ENCODE measurements at places on chromosomes 16 and 17.

- DNase-seq: no peak
Measured at GRCh38 chr16:31085411-31085810, 3.3 kb downstream of the PRSS53 start.

GRCh38 chr16:66357523-66357928, 9.0 kb upstream of the CDH5 start:
- peak; percentile 65 for DNase-seq

- no peak for DNase-seq
Measured at GRCh38 chr16:12609937-12610699, 193.6 kb downstream of the CPPED1 start.

DNA sequence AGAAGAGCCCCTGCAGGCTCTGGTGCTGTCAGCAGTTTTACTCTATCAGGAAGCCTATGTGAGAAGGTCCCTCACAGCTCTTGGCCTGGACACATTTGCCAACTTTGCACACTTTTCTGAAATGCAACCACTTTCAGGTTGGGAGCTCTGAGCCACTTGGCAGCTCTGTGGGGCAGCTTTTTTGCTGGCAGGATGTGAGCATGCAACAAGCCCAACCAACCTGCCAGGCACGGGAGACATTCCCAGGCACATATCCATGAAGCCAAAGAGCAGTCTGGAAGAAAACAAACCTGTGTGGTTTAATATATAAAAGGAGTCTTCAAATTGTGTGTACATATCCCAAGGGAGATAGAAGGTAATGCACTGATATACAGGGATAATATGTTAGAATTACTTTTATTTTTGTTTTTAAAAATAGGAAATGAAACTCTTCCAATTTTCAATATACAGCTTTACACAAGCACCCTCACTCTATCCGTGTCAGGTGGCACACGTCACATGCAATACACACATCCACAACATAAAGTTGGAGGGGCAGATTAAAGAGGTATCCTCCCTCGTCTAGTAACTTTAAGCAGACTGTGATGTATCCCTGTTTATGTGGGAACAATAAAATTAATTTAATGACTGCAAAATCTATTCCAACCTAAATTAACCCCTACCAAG, 57.4 kb upstream of the COX10 start:
- DNase-seq: no peak

DNA sequence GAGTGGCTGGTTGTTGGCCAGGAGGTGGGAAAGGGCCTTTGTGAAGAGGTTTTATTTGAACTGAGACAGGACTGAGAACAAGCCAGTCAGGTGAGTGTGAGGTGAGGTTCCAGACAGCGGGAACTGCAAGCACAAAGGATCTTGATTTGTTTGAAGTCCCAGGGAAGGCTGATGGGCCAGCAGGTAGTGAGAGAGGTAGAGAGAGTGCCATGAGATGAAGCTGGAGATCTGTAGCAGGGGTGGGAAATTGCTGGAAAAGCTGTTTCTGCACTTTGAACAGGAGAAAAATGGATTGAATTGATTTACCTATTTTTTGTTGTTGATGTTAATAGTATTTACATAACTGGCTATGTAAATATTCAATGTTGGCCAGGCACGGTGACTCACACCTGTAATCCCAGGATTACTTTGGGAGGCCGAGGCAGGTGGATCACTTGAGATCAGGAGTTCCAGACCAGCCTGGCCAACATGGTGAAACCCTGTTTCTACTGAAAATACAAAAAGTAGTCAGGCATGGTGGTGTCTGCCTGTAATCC, 7.7 kb upstream of the DCTPP1 start:
- no peak for DNase-seq

Data from NCI-H1694 treated with DMSO at 0.1 percent for 48 hours (cell line).